HT-29 (cell line): ENCODE measurements at places on chromosomes 11 and 22. TPM values are rescaled to one million over a fixed set of nuclear protein-coding genes. Genes with fewer than 3 reads are reported as not detected.

- DNase-seq, result no peak
These were observed 25.5 kb downstream of the RTN4R start for GRCh38 chr22:20242393-20243175.

DNA sequence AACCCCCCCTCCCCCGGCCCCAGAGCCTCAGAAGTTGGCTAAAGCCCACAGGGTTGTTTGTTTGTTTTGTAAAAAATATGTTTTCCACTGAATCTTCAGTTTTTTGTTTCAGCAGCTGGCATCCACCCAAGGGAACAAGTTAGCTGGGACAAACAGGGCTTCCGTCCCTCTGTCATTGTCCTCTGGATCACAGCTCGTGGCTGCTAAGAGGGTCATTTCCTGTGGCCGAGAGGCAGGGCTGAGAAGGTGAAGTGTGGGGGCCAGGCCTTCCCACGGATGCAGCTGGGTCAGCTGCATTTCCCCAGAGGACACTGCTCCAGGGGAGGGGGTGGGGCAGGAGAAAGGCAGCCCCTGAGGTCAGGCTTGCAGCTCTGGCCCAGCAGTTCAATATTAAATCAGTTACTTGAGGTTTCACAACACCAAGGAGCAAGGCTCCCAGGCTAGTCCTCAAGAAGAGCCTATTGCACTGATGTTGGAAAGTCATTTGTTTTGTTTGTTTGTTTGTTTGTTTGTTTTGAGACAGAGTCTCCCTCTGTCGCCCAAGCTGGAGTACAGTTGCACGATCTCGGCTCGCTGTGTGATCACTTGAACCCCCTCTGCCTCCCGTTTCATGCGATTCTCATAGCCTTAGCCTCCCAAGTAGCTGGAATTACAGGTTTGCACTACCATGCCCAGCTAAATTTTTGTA, 34.4 kb upstream of the SMTN start:
- DNase-seq, result no peak

Gene MMP13
- 0.13 TPM in 1 of 2 replicates, not detected in the other for total RNA-seq

DNA sequence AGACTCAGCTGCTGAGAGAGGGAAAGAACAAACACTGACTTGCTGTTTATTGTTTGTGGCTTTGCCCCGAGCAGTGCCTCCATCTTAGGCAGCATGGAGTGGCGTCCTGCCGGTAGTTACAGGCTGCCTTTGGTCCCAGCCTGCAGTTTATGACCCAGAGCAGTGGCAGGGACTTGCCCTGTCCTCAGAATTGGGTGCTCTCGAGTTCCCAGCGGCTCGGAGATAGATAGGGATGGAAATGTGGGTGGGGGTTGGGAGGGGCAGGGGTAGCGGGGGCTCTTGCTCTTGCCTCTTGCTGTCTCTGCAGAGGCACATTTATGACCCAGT, 3.1 kb downstream of the ALX4 start:
- DNase-seq, result no peak

GRCh38 chr11:104443387-104443786, 279.4 kb upstream of the PDGFD start:
- DNase-seq, result no peak
